Fibroblast of villous mesenchyme (primary cell): ENCODE measurements at places on chromosomes 13 and 19. TPM values are rescaled to one million over a fixed set of nuclear protein-coding genes. Genes with fewer than 3 reads are reported as not detected.

TNNI3 gene
- not detected in 2 replicates for total RNA-seq

DNA sequence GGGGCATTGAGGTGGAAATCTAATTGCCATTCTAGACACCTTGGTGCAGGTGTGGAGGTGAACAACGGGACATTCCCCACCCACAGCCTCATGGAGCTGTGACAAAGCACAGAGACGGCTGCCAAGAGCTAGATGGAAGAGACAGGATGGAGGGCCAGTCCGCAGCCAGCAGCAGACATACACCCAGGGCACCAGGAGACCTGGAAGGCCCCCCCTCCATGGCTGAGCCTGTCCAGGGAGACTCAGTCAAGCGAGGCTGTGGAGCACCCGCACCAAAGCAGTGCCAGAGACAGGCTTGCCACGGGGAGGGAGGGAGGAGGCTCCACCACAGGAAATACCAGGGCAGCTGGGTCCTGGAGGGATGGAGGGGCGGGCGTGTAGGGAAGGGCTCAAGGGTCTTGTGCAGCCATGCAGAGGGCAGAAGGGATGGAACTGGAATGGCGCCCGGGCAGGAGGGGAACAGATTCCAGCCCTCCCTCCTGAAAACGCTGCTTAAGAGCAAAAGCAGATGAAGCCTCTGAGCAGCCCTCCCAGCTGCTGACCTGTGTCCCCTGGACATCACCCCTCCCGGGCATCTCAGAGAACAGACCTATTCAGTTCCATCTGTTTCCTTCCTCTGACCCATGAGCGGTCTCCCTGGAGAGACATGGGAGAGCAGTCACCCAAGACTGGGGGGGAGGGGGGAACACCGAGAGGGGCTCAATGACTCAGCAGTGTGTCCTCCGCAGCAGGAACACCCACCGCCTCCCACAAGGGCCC, 14.4 kb downstream of the EPS15L1 start:
- DNase-seq = peak; percentile 72

DNA sequence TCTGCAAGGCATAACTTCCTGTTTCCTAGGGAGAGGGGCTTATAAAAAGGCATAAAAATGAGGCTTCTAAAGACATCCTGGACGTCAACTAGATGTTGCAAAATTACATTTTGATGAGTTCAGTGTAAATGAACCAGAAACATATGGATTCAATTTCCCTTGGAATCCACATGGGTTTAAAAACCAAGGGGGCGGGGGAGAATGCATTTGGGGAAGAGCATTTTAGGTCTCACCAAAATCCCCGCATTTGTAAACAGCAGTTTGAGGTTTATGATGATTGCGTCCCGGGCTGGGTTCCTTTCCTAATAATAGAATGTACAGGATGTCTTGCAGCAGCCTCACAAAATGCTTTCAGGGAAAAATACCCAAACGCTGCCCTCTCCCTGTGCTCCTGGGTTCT, 407.8 kb downstream of the ZNF536 start:
- no peak for DNase-seq

- DNase-seq = no peak
Observed at GRCh38 chr13:41463838-41464602, 6.7 kb downstream of the RGCC start.

DNA sequence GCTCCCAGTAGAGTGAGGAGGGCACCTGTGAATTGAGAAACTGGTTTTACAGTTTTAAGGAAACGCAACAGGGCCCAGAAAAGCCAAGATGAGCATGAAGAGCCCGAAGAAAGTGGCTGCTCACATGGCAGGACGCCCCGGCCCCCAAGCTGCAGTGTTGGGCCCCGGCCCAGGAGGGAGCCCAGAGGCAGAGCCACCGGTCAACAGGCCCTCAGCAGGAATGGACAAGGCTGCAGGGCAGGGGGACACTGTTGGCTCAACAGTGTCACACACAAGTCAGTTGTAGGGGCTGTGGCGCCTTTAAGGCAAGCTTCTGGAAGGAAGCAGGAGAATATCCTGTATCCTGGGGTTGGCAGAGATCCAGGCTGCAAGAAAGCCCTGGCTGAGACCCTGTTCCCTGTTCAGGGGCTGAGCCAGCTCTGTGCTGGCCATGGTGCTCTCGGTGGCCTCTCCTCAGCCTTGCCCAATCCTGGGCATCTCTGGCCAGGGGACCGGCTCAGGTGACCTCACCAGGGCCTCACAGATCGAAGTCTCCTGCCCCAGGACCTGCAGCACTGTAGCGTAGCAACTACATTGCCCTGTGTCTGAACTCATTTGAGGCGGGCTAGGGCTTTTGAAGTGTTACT, 28.0 kb downstream of the UPF1 start:
- no peak for DNase-seq

DNA sequence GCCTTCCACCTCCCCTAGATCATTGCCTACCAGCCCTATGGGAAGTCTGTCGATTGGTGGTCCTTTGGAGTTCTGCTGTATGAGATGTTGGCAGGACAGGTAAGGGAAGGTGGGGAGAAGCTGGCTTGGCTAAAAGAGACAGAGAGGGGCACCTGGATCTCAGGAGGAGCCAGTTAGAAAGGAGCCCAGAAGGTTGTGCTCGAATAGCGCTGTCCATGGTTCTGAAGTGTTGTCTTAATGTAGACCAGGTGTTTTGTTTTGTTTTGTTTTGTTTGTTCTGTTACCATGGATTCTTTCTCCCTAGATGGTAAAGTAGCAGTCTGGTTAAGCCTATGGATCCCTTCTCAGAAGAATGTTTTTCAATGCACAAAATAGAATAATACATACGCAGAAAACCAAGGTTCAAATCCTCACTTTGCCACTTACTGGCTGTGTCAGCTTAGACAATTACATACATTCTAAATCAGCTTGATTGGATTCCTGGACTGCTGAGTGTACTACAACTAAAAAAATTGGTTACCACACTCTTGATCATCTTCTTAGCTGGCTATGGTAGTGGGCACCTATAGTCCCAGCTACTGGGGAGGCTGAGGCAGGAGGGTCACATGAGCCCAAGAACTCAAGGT, 5.9 kb upstream of the CACNG7 start:
- DNase-seq = peak; percentile 61

TGDS gene
- 16.8 and 23.7 TPM in 2 replicates for total RNA-seq

- DNase-seq = no peak
Observed at GRCh38 chr13:44232774-44233173, 140.8 kb upstream of the SERP2 start.

DNA sequence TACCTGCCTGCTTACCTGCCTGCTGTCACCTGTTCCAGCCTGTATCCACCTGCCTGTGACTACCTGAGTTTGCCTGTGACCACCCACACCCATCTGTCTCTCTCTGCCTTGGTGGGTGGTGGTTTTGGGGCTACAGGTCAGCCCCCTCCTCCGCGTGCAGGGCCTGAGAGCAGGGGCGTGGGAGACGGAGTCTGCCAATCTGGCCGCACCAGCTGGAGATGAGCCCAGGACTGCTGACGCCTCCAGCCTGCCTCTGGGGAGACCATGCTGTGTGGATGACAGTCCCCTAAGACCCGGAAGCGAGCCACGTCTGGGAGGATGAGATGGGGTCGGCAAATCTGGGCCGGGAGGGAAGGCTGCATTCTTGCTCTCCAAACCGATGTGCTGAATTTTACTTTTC, 15.9 kb upstream of the KCTD15 start:
- no peak for DNase-seq

OXGR1 gene
- total RNA-seq = not detected in 2 replicates

- no peak for DNase-seq
Observed at GRCh38 chr19:15240515-15240914, 8.3 kb upstream of the EPHX3 start.

- no peak for DNase-seq
Observed at GRCh38 chr13:110553417-110553816, 8.1 kb downstream of the RAB20 start.

HNRNPL gene
- 223 and 268 TPM in 2 replicates for total RNA-seq

DNA sequence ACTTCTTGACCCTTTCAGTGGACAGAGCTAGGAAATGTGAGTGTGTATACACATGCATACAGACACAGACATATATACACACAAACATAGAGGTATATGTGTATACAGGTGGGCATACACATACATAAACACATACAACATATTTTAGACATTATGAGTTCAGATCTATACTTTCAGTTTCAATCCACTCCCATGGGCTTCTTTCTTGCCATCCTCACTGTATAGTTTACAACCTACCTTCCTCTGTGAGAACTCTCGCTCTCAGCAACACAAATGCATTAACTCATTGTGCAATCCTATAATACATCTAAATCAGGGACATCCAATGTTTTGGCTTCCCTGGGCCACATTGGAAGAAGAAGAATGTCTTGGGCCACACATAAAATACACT, 21.2 kb upstream of the SCEL start:
- no peak for DNase-seq

CFAP97D2 gene
- total RNA-seq = not detected in 2 replicates

DNA sequence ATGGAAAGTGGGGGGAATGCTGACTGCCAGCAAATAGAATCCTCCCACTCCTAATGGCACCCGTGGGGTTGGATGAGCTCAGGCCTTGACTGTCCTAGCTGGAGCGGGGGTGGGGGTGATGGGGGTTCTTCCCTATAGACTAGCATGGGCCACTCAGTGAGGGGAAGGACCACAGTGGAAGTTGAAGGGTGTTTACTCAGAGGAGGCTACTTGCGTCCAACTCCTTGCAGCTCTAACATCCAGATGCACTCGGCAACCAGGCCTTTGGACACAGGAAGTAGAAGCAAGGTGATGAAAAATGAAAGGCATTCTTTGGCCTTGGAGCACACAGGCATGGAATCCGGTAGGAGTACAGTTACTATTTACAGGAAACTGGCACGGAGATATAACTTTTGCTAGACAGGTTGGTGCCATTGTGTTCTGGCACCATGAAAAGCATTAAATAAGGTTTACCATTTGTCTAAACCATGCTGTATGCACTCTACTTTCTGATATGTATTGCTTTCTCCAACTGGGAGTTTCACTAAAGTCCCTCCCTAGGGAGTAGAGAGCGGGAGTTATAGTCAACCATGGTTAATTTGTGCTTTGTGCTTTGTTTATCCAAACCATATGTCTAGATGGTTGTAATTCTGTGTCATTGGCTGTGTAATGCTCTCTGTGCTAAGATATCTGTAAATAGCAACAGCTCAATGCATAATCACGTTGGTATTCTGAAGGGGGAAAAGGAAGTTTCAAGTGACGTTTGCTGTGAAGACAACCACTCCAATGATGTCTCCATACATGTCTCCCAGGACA, 125.3 kb downstream of the TSHZ3 start:
- DNase-seq = peak; percentile 91

GRCh38 chr19:44112802-44113137, 429 bp upstream of the ZNF225 start:
- no peak for DNase-seq

DNA sequence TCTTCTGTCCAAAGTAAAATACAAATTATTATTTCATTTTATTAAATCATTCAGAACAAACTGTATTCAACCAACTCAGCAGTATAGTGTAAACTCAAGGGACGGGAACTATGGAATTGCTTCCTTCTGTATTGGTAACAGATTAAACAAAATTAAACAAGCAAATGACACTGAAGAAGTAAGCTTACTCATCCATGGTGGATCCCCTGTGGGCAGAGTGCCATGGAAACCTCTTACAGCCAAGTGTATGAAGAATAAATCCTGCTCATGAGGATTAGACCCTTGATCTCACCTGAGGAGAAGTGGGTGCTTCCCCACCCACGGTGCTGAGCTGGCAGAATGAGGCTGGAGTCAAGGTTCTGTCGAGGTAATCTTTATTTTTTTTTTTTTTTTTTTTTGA, 18.0 kb upstream of the RFXAP start:
- DNase-seq = no peak

DNA sequence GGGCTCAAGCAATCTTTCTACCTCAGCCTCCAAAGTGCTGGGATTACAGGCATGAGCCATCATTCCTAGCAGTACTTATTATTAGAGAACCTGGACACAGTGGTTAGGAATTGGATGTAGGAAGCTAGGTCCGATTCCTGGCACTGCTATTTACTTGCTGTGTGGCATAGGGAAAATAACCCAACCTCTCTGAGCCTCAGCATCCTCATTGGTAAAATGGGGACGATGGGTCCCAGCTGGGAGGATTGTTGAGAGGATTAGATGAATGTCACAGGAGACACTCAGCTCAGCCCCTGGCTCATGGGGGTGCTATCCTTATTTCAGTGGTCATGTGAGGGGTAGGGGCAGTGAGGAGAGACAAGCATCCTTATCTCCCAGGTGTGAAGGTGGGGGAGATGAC, 6.8 kb upstream of the PEPD start:
- no peak for DNase-seq

C19orf67 gene
- not detected in 2 replicates for total RNA-seq

PRSS57 gene
- total RNA-seq = not detected in 2 replicates

DNA sequence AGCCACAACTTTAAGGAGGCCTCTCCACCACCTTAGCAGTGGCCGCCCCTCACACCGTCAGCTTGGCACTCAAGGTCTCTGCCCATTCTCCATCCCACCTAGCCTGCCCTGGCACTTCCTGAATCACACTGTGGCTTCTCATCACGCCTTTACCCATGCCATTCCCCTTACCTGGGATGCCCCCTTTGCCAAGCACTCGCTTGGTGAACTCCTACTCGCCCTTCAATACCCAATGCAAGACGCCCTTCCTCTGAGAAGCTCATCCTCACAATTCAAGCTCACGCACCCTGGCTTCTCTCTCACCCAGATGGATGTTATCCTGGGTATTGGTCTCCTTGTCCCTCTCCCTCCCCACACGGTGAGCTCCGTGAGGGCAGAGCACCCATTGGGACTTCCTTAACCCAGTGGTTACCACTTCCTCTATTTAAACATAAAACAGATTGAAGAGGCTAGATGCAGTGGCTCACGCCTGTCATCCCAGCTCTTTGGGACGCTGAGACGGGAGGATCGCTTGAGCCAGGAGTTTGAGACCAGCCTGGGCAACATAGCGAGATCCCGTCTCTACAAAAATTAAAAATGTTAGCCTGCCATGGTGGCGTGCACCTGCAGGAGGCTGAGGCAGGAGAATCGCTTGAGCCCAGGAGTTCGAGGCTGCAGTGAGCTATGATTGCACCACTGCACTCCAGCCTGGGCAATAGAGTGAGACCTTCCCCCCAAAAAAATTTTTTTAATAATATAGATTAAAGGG, 12.6 kb upstream of the SHD start:
- DNase-seq = no peak

GRCh38 chr19:18832306-18833140, 764 bp downstream of the UPF1 start:
- DNase-seq = no peak

GRCh38 chr13:33757713-33758112, 60.2 kb upstream of the RFC3 start:
- DNase-seq = no peak

ZNF726 gene
- 4.3 and 4.5 TPM in 2 replicates for total RNA-seq

ATP4A gene
- not detected in 2 replicates for total RNA-seq

DNA sequence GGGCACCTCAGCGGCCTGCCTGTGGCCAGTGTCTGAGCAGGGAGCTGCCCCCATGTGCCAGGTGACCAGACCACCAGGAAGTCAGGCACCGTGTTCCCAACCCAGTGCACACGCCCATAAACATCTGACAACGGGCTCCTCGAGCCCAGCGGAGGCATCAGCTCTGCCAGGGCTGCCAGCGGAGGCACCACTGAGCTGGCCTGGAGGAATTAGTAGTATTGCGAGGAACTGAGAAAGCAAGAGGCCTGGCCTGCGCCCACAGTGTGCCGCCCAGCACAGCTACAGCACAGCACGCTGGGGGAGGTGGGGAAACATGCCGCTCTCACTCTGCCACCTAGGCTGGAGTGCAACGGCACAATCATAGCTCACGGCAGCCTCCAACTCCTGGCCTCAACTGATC, 44.6 kb downstream of the ANKRD27 start:
- DNase-seq = no peak
